ENCODE measurements at places on chromosomes 6 and 20. TPM values are rescaled to one million over a fixed set of nuclear protein-coding genes. Genes with fewer than 3 reads are reported as not detected.

DNA sequence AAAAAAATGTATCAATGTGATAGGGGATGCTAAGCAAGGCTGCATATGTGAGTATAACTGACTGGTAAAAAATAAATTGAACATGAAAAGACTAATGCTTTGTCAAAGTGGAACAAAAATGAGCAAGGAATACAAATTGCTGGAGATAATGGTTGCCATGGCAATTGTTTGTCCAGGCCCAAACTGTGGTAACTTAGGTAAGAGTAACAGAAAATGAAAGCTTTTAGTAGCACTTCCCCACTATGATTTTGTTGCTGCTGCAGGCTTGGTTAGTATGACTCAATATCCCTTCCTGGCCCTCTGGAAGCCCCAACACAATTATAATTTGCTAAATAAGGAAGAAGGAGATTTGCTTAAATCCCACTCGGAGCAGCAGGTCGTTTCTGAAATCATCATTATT is 577.1 kb downstream of the DOK5 start:
- H3K27ac ChIP-seq, result no peak overlapping the region
- no peak overlapping the region for H3K4me3 ChIP-seq
- no peaks in the 10 kb centered on the region for H3K36me3 ChIP-seq
- no peaks in the 10 kb centered on the region for H3K27me3 ChIP-seq
- DNase-seq, result no peak
- H3K4me1 ChIP-seq, result no peaks in the 10 kb centered on the region

DNA sequence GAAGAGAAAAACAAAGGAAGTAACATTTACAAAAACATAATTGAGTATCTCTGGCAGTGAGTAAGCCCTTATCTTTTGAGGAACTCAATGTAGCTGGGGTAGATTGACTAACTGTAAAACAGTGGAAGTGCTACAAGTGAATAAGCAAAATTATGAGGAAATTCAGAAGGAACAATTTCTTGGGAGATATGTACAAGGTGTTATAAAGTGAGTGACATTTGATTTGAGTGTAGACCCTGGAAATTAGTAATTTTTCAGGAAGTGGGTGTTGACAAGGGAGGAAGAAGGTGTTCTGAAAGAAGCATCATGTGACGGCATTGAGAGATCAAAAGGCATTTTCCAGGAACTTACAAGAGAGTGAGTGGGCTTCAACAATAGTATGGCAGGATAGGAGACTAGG is 22.2 kb downstream of the XRN2 start:
- H3K4me1 ChIP-seq, result no peaks in the 10 kb centered on the region
- no peak overlapping the region for H3K4me3 ChIP-seq
- DNase-seq, result no peak

DNA sequence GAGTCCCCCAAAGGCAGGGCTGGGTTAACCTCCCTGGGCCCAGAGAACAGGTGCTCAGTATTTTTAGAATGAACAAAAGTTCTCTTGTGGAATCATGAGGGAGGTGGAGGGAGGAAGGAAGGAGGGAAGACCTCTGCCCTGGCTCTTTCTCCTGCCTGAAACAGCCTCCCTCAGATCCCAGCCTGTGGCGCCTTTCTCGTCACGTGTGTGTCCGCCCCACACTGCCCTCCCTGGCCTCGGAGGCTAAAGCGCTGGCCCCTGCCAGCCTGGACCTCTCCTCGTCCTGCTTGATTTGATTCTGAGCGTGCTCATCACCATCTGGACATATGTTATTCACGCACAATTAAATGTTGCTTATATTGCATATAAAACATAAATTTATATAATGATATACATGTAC is 40.9 kb downstream of the PHACTR3 start:
- no peaks in the 10 kb centered on the region for H3K36me3 ChIP-seq
- no peaks in the 10 kb centered on the region for H3K27me3 ChIP-seq
- DNase-seq, result no peak
- no peak overlapping the region for H3K27ac ChIP-seq
- no peaks in the 10 kb centered on the region for H3K4me1 ChIP-seq
- H3K4me3 ChIP-seq, result no peak overlapping the region

- no peak overlapping the region for H3K4me3 ChIP-seq
- H3K27me3 ChIP-seq, result no peaks in the 10 kb centered on the region
- no peak for DNase-seq
- H3K36me3 ChIP-seq, result no peaks in the 10 kb centered on the region
- no peak overlapping the region for H3K27ac ChIP-seq
- H3K4me1 ChIP-seq, result no peaks in the 10 kb centered on the region
Measured at GRCh38 chr6:46730921-46731461, 4.2 kb downstream of the PLA2G7 start.

The SMLR1 gene
- total RNA-seq, result not detected

The BPIFA1 gene
- total RNA-seq, result not detected

The ORC3 gene
- 32.6 TPM for total RNA-seq

The OPN5 gene
- not detected for total RNA-seq

The SOX18 gene
- total RNA-seq, result 8.8 TPM

The VSTM2L gene
- 0.48 TPM for total RNA-seq

Data from breast epithelium (tissue), 4 donors.